ENCODE measurements at places on chromosomes 7 and 10.

DNA sequence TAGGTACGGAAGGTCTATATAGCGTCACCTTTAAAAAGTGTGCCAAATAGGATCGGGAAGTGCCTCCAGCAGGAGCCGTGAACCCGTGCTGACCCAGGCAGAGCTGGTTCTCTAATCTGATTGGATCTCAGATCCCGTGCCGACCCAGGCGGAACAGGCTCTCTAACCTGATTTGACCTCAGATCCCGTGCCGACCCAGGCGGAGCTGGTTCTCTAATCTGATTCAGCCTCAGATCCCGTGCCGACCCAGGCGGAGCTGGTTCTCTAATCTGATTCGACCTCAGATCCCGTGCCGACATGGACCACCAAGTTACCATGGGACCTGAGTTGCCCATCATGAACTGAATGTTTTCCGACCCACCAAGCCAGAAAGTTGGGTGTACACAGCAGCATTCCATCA is 463.9 kb downstream of the PTPRN2 start:
- no peak for DNase-seq

- DNase-seq: no peak
Observed at GRCh38 chr10:33306701-33307519, 27.6 kb downstream of the NRP1 start.

DNA sequence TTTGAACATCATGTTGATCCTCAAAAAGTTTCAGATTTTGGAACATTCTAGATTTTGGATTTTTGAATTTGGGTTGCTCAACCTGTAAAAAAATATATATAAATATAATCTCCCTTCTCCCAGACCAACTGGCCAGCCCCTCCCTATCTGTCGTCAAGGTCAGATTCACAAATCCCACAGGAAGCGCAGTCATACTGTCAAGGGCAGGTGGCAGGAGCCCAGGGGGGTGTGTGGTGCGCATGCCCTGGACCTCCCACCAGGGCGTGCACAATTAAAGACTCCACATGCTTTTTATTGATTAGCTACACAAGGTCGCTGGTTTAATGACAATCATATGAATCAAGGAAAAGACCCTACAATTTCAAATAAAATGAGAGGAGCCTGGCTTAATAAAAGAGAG is 77.0 kb upstream of the EEPD1 start:
- no peak for DNase-seq

DNA sequence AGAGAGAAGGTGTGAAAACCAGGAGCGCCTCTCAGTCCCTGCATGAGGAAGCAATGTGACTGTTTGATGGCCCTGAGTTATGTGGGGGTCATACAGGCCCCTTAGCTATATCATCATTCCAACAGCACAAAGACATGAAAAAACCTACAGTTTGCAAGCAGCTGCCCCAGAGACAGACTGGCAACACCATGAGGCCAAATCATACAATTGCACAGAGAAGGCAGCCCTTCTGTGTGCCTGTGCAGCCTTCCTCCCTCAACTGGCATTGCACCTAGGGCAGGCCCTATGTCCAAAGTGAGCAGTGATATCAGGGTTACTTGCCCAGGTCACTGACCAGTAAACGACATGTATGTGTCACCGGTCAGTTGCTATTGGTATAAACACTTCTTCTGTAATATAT is 41.6 kb downstream of the GPRIN2 start:
- DNase-seq: peak; percentile 39

GRCh38 chr10:117075064-117075463 is 63.0 kb downstream of the VAX1 start:
- no peak for DNase-seq

DNA sequence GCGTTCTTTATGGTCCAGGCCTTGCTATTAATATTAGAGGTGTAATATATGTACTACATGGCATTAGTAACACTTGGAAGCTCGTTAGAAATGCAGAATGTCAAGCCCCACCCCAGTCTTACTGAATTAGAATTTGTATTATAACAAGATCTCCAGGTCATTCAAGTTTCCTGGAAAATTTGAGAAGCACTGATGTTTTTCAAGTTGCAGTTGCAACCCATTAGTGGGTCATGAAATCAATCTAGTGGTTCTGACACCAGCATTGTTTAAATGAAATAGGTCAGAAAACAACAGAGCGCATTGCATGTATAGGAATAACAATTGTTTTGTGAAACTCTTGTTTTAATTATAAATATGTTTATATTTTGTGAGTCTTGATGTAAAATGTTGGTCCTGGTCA is 28.8 kb upstream of the MICU1 start:
- no peak for DNase-seq

DNA sequence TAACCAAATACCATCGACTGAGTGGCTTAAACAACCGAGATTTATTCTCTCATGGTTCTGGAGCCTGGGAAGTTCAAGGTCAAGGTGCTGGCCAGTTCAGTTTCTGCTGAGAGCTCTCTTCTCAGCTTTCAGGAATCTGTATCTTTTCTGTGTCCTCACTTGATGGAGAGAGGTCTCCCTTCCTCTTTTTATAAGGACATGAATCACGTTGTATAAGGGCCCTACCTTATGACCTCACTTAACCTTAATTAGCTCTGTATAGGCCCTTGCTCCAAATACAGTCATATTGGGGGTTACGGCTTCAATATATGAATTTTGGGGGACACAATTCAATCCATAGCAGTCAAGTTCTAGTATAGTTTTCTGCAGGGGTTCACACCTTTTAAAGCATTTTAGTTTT is 135.2 kb upstream of the ADO start:
- DNase-seq: no peak

Measured in activated CD8-positive, alpha-beta memory T cell treated with anti-CD3 and anti-CD28 coated beads, Interleukin-2, amount 10 ng/mL, durations not matched to agents 7 days and 5 days (primary cell).